ENCODE measurements at places on chromosomes 1 and 21. TPM values are rescaled to one million over a fixed set of nuclear protein-coding genes. Genes with fewer than 3 reads are reported as not detected.

Gene BTG2
- 153 TPM for total RNA-seq

Gene OR2T11
- total RNA-seq = not detected

Gene SYNC
- not detected for total RNA-seq

DNA sequence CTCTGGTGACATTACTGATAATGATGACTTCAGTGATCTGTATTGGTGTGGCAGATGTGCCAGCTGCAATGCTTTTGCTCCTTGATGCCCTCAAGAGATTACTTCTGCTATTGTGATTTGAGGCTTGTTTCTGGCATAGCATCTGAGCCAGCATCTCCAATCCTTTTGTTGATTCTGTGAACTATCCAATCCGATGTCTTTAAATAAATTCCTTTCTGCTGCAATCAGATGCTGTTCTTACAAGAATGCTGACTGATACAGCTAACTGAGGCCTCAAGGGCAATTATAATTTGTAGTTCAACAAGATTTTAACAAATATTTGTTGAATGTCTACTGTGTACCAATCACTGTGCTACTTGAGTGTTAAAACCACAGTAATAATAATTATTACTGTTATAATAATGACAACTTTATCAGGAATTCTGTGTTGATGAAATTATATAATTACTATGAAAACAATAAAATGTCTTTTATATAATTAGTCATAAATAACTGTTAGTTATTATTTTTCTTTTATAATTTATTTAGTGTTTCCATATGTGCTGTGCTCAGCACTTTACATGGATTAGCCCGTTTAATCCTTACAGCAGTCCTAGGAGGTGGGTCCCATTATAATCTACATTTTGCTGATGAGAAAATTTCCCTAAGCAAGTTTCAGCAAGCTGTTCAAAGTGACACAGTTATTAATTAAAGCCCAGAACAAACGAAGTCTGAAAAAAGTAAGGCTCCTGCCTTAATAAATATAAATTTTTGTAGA is 308.2 kb downstream of the BRINP3 start:
- no peak for DNase-seq

DNA sequence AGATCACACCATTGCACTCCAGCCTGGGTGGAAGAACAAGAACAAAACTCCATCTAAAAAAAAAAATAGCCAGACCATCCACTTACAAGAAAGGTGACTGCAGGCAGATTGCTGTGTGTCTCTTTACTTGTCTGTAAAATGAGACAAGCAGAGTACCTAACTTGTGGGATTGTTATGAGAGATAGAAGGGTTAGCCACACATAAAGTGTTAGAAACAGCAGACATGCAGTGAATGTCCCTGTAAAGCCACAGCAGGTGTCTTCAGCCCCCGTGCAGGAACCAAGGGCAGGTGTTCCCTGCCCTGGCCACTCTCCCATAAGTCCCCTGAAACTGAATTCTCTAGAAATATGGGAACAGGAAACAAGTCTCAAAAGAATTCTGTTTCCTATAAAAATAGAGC is 40.8 kb upstream of the EFHD2 start:
- DNase-seq = no peak

- DNase-seq = no peak
Observed at GRCh38 chr1:58839846-58840835, 56.3 kb upstream of the JUN start.

All from activated T-cell treated with anti-CD3 and anti-CD28 coated beads, Interleukin-2, amount 50 U/mL, for 72 hours (primary cell).